Osteoblast (primary cell): ENCODE measurements at places on chromosomes 12 and 14. TPM values are rescaled to one million over a fixed set of nuclear protein-coding genes. Genes with fewer than 3 reads are reported as not detected.

GRCh38 chr12:81440001-81440400 lies 319.1 kb downstream of the PPFIA2 start:
- no peak overlapping the region for H3K27ac ChIP-seq
- no peaks in the 10 kb centered on the region for H3K4me1 ChIP-seq
- DNase-seq, result no peak
- no peak overlapping the region for H3K4me3 ChIP-seq

DNA sequence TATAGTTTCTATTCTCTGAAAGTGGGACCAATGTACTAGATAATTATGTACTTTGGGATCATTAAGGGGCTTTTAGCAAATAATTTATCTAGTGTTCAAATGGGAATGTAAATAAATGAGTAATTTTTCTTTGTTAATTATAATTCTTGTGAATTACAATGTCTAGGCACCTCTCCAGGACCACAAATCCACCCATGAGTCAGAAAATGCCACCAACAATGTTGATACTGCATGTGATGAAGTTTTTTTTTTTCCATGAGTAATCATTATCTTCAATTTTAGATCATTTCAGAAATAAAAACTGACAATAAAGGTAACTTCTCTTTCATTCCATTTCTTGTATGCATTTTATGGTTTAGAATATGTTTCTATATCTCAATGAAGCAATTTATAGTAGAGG lies 470.3 kb downstream of the VRK1 start:
- H3K36me3 ChIP-seq, result no peaks in the 10 kb centered on the region
- H3K27ac ChIP-seq, result no peak overlapping the region
- H3K27me3 ChIP-seq, result no peaks in the 10 kb centered on the region
- no peak for DNase-seq
- no peaks in the 10 kb centered on the region for H3K4me1 ChIP-seq

- no peak overlapping the region for H3K4me3 ChIP-seq
- no peak overlapping the region for H3K27ac ChIP-seq
- no peaks in the 10 kb centered on the region for H3K36me3 ChIP-seq
- no peaks in the 10 kb centered on the region for H3K4me1 ChIP-seq
Measured at GRCh38 chr12:39375206-39375808, 67.6 kb downstream of the KIF21A start.

GRCh38 chr12:53128780-53129569 lies 25.7 kb downstream of the SOAT2 start:
- H3K4me3 ChIP-seq, result no peak overlapping the region
- no peaks in the 10 kb centered on the region for H3K36me3 ChIP-seq
- no peaks in the 10 kb centered on the region for H3K27me3 ChIP-seq

DNA sequence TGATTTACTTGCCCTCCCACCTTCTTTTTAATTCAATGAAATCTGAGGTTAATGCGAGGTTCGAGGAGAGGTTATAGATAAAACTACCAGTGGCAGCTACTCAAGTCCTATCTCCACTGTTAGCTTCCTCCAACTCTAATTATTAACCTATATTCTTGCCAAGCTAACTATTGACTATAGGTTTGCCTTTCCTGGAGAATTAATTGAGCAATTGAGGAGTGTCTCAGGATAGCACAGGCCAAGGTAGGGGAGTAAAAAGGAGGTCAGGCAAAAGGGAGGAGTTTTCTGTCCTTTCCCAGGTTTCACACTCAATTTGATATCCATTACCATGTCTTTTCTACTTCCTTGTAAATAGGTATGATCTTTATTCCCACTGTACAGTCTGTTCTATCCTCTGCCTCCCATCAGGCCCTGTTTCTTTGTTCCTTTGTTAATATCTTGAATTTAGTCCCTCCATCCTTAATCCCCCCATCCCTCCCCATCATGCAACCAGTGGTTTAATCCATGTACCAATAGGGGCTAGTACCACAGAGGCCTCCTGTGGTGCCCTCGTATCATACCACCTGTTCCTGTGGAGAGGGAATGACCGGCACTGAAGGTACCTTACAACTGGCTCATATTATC lies 3.7 kb upstream of the SUOX start:
- peak; percentile 18 for DNase-seq
- no peaks in the 10 kb centered on the region for H3K27me3 ChIP-seq
- peaks cover 57% of the 10 kb centered on the region for H3K36me3 ChIP-seq

- no peak for DNase-seq
- H3K4me1 ChIP-seq, result no peaks in the 10 kb centered on the region
- H3K4me3 ChIP-seq, result no peak overlapping the region
- no peak overlapping the region for H3K27ac ChIP-seq
- no peaks in the 10 kb centered on the region for H3K36me3 ChIP-seq
Measured at GRCh38 chr14:67467134-67467533, 21.4 kb downstream of the TMEM229B start.

DNA sequence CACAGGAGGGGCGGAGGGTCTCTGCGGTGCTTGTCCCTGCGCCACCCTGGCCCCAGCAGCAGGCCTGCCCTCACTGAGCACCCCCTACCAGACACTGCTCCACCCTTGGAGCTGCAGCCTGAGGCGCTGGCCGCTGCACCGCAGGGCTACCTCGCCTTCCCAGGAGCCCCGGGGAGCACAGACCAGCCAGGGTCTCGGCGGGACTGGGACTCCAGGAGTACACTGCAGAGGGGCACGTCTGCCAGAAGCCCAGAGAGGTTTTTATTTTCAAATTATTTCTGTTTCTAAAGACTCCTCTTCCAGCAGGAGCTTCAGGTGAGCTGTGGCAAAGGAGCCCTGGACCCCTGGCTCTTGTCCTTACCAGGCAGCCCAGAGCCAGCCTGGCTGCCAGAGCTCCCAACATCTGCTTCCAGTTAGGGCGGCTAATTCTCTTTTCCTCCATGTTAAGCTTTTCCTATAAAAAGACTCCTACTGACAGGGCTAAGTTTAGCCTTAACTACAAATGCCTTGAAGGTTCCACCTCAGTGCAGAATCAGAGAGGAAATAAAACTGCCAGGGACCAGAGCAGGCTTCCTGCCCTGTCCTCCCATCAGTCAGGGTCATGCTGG lies 26.4 kb downstream of the DEGS2 start:
- no peak overlapping the region for H3K27ac ChIP-seq
- peaks cover 17% of the 10 kb centered on the region for H3K4me1 ChIP-seq
- H3K27me3 ChIP-seq, result no peaks in the 10 kb centered on the region
- peak; percentile 84 for DNase-seq
- peaks cover 7% of the 10 kb centered on the region for H3K36me3 ChIP-seq

DNA sequence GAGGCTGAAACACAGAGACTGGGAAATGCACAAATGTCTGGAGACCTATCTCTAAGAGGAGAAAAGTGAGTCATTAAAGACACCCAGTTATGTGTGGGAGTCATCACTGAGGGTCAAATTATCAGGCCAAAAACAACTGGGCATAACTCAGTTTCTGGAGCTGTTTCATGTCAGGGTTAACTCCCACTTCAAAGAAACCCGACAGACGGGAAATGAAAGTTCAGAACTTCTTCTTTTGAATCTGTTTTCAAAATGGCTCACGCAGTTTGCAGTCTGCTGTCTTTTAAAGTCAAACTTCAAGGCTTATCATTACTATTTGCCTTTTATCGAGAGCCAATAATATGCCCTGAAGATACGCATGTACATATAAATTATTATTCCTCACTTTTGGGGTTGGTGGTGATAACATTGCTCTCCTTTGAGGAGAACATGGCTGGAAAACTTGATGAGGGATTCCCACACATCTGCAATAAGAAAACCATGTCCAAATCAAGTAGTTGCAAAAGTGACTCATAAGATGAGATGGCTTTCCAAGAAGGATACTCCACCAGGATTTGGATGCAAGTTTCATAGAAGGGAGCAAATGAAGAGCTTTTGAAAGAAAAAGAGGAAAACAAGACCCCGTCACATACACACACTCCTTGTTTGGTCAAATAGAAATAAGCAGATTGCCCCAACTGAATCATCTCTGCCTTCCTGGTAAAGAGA lies 341.4 kb downstream of the ADAMTS20 start:
- H3K27me3 ChIP-seq, result no peaks in the 10 kb centered on the region
- H3K4me3 ChIP-seq, result peak overlapping the region; percentile 19
- no peaks in the 10 kb centered on the region for H3K36me3 ChIP-seq
- H3K4me1 ChIP-seq, result peaks cover 57% of the 10 kb centered on the region
- H3K27ac ChIP-seq, result peak overlapping the region; percentile 87

- H3K4me3 ChIP-seq, result peak overlapping the region; percentile 80
- no peak overlapping the region for H3K27ac ChIP-seq
- DNase-seq, result peak; percentile 83
- peaks cover 6% of the 10 kb centered on the region for H3K4me1 ChIP-seq
- peaks cover 8% of the 10 kb centered on the region for H3K27me3 ChIP-seq
Measured at GRCh38 chr14:103848175-103849077, 1.1 kb upstream of the PPP1R13B start.

DNA sequence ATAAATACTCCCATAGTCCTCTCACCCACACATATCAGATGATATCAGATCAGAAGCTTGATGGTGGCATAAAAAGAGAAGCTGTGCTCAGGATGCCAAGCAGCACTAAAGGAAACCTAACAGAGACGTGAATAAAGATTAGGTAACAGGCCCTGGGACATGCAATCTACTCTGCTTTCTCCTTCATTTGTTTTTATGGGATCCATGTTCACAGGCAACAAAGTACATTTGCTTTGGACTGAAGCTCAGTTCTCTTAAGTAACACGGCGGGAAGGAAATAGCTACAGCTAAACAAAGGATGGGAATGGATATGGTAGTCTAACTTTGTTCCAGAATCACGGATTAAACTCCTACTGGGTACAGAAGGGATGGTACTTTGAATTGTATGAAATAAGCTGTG lies 119.5 kb downstream of the TTC7B start:
- no peak overlapping the region for H3K27ac ChIP-seq
- no peak overlapping the region for H3K4me3 ChIP-seq
- no peaks in the 10 kb centered on the region for H3K27me3 ChIP-seq
- H3K36me3 ChIP-seq, result no peaks in the 10 kb centered on the region
- DNase-seq, result no peak
- peaks cover 6% of the 10 kb centered on the region for H3K4me1 ChIP-seq

DNA sequence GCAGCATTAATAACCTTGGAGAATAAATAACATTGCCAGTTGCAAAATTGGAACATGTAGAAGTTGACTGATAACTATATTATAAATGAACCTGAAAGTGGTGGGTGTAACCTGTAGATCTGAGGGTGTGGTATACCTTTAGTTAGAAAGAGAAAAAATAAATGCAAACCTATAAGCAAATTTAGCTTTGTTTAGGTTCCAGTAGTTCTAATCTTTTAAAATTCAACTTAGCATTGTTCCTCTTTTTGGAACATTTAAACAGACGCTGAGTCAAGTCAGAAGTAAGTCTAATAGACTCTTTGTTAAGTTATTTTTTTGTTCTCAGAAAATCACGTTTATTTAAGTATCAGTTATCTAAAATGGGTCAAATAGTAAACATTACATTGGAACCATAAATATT lies 120.0 kb downstream of the DNAI7 start:
- no peaks in the 10 kb centered on the region for H3K4me1 ChIP-seq
- no peaks in the 10 kb centered on the region for H3K27me3 ChIP-seq
- no peak overlapping the region for H3K27ac ChIP-seq
- DNase-seq, result no peak

- H3K4me1 ChIP-seq, result peaks cover 99% of the 10 kb centered on the region
- DNase-seq, result no peak
- no peak overlapping the region for H3K4me3 ChIP-seq
- no peaks in the 10 kb centered on the region for H3K27me3 ChIP-seq
- H3K36me3 ChIP-seq, result peaks cover 26% of the 10 kb centered on the region
Measured at GRCh38 chr14:68945585-68946488, 33.3 kb downstream of the ACTN1 start.

POP5 gene
- 19.4 and 26.8 TPM in 2 replicates for total RNA-seq

DNA sequence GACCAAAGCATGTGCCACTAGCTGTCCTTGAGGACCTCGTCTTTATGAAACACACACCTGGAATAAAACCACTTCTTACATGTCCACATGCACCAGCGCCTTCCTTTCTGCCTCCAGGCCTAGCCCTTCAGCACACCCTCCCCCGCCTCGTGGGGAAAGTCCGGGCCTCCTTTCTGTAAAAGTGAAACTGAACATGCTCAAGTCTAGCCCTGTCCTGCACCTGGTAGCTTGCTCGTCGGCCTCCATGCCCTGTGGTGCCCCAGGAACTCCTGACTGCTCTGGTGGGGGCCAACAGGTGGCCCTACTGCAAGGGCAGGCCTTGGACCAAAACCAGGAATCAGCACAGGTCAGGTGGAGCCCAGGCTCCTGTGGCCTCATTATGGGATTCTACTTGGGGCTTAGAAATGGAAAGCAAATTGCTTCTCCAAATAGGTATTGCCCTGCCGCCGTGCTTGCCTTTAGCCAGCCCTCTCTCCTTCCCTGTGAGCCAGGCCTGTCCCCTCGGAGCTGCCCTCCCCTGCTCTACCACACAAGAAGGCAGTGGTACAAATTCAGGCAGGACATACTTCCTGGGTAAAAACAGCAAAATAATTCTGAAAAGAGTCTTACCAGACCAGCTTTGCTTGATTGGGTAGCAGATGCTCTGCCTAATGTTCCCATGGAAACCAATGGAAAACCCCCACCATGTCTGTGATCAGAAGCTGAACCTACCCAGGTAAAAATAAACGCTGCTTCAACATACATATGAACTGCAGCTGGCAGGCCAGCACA lies 43.5 kb downstream of the ERH start:
- DNase-seq, result peak; percentile 58
- no peaks in the 10 kb centered on the region for H3K36me3 ChIP-seq
- H3K27me3 ChIP-seq, result peaks cover 2% of the 10 kb centered on the region
- peaks cover 10% of the 10 kb centered on the region for H3K4me1 ChIP-seq

- H3K4me1 ChIP-seq, result no peaks in the 10 kb centered on the region
- H3K27ac ChIP-seq, result no peak overlapping the region
- H3K36me3 ChIP-seq, result no peaks in the 10 kb centered on the region
- DNase-seq, result no peak
- H3K4me3 ChIP-seq, result no peak overlapping the region
- no peaks in the 10 kb centered on the region for H3K27me3 ChIP-seq
Measured at GRCh38 chr12:83074358-83074894, 387.7 kb downstream of the TMTC2 start.

CLEC9A gene
- not detected in 2 replicates for total RNA-seq

DNA sequence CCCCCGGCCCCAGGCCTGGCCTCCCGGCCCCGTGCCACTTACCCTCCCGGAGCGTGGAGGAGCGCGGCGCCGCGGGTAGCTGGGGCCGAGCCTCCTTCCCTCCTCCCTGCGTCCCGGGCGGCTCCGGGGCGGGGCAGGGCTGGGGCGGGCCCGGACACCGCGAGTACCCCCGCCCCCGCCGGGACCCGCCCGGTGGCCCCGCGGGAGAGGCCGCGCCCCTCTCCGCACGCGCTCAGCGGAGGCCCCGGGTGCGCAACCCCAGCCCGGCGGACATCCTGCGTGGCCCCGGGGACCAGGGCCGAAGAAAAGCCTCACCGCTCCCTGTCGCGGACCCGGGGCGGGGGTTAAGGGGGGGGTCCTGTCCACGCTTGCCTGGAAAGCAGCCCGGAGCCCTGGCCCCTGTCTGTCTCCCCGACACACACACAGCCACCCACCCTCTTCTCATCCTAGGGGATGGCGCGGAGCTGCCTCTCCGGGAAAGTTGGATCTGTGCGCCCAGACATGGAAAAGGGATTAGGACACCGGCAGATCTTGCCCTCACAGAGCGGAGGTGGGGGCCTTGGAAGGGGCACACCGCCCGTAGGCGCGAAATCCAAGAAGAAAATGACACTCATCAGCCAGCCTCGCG lies at the start of gene SYNE3:
Gene SYNE3 (minus strand): TSS at position 97 of the 628 bp plus-strand sequence. CDS start 40,829 bp downstream, outside the sequence.
- no peak within 1 kb of the TSS for H3K27ac ChIP-seq
- peaks cover 52% of the 10 kb centered on the region for H3K4me1 ChIP-seq
- H3K27me3 ChIP-seq, result no peaks in the 10 kb centered on the region
- peak within 1 kb of the TSS; percentile 77 for H3K4me3 ChIP-seq
- DNase-seq, result peak; percentile 95
- no peaks in the 10 kb centered on the region for H3K36me3 ChIP-seq
